ENCODE measurements at places on chromosomes 16 and 17.

DNA sequence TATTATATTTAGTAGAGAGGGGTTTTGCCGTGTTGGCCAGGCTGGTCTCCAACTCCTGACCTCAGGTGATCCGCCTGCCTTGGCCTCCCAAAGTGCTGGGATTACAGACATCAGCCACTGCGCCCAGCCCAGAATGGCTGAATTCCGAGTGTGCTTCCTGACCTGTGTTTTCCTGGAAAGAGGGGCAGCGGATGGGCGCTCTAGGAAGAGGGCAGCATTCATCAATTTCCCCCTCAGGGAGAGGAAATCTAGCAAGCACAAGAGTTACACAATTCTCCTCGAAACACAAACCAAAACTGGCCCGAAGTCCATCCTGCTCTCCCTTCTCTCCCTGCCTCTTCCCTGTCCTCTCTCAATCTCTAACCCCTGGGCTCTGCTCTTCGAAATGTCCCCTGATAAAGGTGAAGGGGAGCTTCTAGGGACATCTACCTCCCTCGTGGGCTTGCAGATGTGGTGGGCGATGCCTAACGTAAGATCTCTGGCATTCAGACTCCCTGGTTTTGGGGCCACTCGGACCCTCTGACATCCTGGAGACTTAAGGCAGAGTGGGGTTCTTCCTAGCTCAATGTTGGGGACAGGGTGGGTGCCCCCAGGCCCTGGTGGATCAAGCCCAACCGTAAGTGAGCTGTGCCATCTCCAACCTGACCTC lies 1.0 kb downstream of the IL27 start:
- DNase-seq = no peak

DNA sequence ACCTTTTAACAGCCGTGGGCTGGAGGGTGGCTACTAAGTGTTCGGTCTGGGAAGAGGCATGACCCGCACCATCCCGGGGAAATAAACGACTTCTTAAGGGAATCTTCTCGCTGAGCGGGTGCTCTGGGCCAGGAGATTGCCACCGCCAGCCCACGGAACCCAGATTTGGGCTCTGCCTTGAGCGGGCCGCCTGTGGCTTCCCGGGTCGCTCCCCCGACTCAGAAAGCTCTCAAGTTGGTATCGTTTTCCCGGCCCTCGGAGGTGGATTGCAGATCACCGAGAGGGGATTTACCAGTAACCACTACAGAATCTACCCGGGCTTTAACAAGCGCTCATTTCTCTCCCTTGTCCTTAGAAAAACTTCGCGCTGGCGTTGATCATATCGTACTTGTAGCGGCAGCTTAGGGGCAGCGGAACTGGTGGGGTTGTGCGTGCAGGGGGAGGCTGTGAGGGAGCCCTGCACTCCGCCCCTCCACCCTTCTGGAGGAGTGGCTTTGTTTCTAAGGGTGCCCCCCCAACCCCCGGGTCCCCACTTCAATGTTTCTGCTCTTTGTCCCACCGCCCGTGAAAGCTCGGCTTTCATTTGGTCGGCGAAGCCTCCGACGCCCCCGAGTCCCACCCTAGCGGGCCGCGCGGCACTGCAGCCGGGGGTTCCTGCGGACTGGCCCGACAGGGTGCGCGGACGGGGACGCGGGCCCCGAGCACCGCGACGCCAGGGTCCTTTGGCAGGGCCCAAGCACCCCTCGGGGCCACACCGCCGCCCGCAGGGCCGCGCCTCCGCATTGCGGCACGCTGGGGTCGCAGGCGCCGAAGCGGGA lies 3.6 kb upstream of the CBX4 start:
- DNase-seq = peak; percentile 69

- DNase-seq = no peak
Measured at GRCh38 chr16:8689686-8690085, 15.3 kb downstream of the ABAT start.

DNA sequence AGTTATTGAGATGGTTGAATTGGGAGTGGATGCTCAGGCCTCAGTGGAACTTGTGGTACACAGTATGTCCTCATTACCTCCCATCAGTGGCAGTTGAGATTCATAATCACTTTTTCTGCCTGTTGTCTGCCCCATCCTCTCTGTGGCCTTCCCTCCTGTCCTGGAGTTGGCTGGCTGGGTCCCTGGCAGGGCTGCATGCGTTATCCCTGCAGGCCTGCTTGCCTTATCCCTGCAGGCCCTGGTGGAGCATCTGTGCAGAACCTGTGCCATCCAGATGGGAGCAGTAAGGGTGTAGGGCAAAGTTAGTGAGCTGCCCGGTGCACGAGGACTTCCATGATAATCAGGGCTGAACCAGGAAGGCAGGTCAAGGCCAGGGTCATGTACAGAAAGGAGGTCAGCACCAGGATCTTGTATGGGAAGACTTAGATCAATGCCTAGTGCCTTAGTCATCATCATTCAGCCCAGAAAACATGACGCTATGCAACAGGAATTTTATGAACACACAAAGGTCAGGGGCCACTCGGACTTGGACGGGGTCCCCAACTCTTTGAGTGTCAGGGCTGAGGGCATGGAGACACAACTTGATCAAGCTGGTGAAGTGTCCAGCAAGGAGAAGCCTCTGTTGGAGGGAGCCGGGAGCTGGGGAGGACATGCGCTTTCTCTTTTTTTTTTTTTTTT lies 47.2 kb downstream of the ABCC1 start:
- DNase-seq = no peak

DNA sequence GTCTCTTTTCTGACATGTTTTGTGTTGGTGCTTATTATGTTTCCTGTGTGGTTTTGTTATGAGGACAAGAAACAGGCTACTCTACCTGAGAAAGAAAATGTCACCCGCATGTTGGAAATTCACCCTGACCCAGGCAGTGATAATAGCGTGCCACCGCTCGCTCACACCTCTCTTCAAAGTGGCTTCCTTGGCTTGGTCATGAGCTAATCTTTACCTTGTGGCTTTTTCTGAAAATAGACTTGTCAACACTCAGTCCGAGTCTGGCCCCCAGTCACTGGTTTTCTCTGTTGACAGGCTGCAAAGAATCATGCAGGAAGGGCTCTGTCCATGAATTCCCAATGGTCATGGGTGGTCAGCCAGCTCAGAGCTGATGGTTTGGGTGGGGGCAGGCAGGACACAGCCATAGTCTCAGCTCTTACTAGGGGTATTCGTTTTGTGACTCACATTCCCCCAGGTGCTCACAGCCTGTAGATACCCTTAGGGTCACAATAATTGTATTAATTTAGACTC lies 121.3 kb upstream of the CACNG5 start:
- DNase-seq = no peak

- no peak for DNase-seq
Measured at GRCh38 chr17:73633736-73634135, 10.5 kb downstream of the SDK2 start.
